Umbilical cord (tissue), 2 donors: ENCODE measurements at places on chromosomes 13 and 19. TPM values are rescaled to one million over a fixed set of nuclear protein-coding genes. Genes with fewer than 3 reads are reported as not detected.

Gene MAMSTR
- total RNA-seq, result not detected

Gene ZNF296
- not detected for total RNA-seq

Gene GRIN3B
- total RNA-seq, result not detected

Gene CGB2
- 5.5 TPM for total RNA-seq

Gene NDUFS7
- total RNA-seq, result 29.1 TPM

Gene PTH2
- not detected for total RNA-seq

Gene PGLYRP1
- not detected for total RNA-seq

Gene ZNF761
- 21.4 TPM for total RNA-seq

Gene WDFY2
- total RNA-seq, result 14.9 TPM

Gene CDX2
- 0.24 TPM for total RNA-seq

Gene ZNF626
- total RNA-seq, result 29.1 TPM

Gene ATP8A2
- total RNA-seq, result 1.7 TPM

Gene UPF3A
- total RNA-seq, result 22.1 TPM

Gene EMC10
- 37.1 TPM for total RNA-seq

Gene CYP4F2
- not detected for total RNA-seq

Gene NTN5
- total RNA-seq, result not detected

Gene MYPOP
- total RNA-seq, result not detected

Gene SCN1B
- 2.9 TPM for total RNA-seq

Gene CERS1
- total RNA-seq, result not detected

Gene ZNF729
- 10.6 TPM for total RNA-seq

Gene ACP5
- total RNA-seq, result 2.6 TPM

Gene PPM1N
- not detected for total RNA-seq

Gene MBD3L3
- 1.9 TPM for total RNA-seq

Gene RDH8
- not detected for total RNA-seq

Gene CCDC8
- total RNA-seq, result 61.2 TPM

Gene B3GNT8
- total RNA-seq, result not detected

Gene MYO1F
- 20.2 TPM for total RNA-seq

Gene PSG11
- total RNA-seq, result 3.9 TPM
